Right renal cortex interstitium (tissue), 3 donors: ENCODE measurements at places on chromosomes 5 and 9.

- no peak for DNase-seq
These were observed 29.4 kb downstream of the FAM163B start for GRCh38 chr9:133579601-133580418.

- no peak for DNase-seq
These were observed 64.6 kb downstream of the WNK2 start for GRCh38 chr9:93248386-93249040.

DNA sequence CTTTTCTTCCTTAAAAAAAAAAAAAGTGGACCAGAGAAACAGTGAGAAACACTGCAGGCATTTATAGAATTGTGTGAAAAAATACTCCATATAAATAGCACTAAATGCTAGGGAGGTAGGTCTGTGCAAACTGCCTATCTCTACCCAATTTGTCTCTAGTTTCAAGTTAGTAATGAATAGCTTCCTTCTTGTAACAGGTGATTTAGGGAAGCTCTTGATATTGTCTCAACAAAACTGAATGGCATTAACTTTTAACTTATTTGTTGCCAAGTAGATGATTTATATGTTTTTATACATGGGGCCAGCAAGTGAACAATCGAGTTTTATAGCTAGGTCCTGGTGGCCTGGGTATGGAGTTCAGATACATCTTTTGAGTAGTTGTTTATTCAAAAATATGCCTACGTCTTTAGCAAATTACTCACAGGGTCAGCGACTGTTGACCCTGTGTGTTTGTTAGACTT, 283.6 kb downstream of the NR3C1 start:
- DNase-seq = no peak

DNA sequence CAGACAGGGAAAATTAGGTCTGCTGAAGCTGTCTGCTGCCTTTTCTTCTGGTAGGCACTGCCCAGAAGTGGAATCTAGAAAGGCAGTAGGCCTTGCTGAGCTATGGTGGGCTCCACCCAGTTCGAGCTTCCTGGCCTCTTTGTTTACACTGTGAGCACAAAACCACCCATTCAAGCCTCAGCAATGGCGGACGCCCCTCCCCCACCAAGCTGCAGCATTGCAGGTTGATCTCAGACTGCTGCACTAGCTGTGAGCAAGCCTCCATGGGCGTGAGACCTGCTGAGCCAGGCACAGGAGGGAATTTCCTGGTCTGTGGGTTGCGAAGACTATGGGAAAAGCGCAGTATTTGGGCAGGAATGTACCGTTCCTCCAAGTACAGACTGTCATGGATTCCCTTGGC, 18.5 kb downstream of the AGTPBP1 start:
- no peak for DNase-seq

DNA sequence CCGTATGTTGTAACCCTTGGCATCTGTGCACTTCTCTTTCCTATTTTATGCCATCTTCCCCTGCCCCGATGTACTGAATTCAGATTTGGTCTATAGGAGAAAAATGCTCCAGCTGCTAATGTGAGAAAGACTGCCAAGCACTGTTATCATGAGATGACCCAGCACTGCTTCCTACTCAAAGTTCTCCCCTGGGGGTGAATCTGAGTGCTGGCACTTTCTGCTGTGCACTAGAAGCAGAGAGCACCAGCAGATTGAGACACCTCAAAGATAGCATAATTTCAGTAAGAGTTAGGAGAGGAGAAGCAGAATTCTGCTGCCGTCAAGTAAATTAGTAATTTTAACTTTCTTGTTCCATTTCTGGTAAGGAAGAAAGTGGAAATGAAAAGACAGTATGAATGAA, 92.8 kb upstream of the ACOT12 start:
- DNase-seq = no peak

DNA sequence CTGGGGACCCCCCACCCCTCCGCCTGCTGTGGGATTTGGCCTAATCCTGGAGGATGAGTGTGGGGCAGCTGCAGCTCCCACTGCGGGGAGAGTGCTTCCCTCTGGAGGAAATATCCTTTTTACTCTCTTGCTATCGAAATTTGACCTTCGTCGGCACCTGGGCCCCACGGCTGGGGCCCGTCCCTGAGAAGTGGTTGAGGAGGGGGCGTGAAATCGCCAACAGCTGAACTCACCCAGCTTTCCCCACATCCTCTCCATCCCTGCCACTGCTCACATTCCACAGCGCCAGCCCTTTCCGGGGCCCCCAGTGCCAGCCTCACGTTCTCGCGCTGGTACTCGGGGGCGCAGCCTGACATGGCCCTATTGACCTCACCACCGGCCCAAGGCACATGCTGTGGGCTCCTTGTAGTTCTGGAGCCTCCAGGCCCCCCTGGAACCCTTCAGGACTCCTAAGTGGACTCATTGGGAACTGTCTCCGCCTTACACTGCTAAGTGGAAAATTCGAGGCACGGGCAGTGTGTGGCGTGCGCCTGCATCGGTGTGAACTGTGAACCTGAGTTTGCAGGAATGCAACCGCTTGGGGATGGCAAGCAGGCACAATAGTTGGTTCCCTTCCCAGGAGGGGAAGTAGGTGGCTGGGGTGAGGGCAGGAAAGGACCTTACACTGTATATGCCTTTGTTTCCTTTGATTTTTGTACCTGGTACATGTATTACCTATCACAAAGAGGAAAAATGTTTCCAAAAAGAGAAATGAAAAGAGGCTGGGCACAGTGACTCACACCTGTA, 19.2 kb downstream of the FGFR4 start:
- no peak for DNase-seq

- DNase-seq = no peak
These were observed 516 bp downstream of the MRPL41 start for GRCh38 chr9:137552022-137552768.

DNA sequence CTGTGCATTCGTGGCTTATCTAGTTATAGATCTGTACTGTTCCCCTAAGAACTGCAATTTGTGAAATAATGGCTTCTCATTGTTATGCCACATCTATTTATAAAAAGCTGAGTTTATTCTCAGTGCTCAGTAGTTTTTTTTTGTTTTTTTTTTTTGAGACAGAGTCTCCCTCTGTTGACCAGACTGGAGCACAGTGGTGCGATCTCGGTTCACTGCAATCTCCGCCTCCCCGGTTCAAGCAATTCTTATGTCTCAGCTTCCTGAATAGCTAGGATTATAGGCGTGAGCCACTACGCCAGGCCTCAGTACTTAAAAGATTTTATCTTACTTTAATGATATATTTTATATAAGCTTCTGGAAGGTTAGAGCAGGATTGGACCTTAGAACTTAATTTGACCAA, 19.0 kb downstream of the SEC61B start:
- no peak for DNase-seq
